ENCODE measurements at places on chromosomes 1 and 21.

DNA sequence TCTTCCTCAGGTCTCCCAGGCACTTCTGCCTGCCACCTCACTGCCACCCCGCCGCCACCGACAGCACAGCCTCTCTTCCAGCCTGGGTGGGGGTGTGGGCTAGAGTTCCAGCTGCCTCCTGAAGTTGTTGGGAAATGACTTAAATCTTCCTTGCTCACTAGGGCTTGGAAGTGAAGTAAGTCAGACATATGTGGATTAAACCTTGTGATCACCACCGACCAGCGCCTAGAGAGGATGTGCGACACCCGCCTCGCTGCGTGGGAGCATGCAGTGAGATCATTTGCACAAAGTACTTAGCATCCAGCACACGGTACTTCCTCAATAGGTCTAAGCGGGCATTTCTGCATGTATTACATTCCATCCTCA, 71.4 kb upstream of the FAM20B start:
- no peak for DNase-seq

GRCh38 chr1:59879574-59879973, 47.0 kb downstream of the CYP2J2 start:
- DNase-seq = peak; percentile 9

- DNase-seq = no peak
These were observed 13.8 kb upstream of the ZBTB18 start for GRCh38 chr1:244037252-244037651.

GRCh38 chr1:37562984-37563383, 6.2 kb downstream of the DNALI1 start:
- no peak for DNase-seq

- DNase-seq = no peak
These were observed 4.2 kb downstream of the PPP1R15B start for GRCh38 chr1:204407295-204407971.

- no peak for DNase-seq
These were observed 42.7 kb upstream of the ATP1A1 start for GRCh38 chr1:116330342-116330652.

DNA sequence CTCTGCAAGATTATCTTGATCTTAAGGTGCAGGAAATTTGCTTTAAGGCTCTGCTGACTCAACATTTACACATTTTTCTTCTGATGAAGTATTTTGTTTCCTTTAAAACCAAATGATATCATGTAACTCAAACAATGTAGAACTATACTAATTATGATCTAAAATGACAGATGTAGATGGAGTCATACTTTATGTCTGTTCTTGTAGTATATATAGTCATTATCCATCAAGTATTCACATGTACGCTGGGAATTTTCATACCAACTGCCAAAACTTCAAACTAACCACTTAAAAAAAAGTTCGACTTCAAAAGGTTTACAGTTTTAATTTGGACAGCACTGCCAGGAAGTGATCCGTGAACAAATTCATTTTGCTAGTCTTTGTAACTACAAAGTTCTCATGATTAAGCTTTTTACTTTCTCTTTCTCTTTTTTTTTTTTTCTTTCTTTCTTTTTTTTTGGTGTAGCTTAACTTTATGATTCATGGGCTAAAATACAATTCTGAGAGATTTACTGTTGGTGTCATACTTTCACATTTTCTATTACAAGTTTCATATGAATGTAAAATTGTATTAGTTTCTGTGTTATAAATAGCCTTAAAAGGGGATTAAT, 509.0 kb upstream of the CXADR start:
- no peak for DNase-seq

DNA sequence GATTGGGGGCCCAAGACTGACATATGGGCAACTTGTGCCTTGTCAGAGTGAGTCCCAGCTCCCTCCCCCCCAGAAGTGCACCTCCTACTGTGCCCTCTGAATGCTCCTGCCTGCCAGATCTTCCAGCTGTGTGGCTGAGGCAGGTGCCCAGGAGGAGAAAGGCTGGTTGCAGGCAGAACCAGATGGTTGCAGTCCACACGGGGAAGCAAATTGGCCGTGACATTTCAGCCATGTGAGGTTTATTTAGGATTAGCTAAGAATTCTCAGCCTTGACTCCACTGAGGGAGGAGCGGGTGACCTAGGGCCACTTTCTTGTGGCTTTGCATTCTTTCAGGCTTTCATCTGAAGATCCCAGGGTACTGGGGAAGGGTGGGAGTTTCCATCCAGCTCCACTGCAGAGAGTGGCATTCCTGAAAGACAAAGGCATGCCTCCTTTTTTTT, 33.8 kb downstream of the PEX14 start:
- no peak for DNase-seq

DNA sequence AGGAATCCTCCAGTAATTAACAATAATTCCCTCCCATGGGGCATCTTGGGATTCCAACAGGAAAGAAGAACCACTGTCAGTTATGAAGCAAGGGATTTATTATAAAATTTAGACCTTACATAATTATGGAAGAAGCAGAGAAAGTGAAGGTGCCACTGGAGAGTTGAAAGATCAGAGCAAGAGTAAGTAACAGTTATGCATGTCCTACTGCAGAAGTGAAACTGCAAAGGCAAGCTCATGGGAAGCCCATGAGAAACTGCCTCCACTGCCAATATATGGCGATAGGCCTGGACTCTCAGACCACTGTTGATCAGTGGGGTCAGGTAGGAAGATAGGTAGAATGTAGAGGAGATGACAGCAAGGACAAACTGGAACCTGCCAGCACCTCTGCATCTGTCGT, 123.6 kb upstream of the ZNF648 start:
- no peak for DNase-seq
